NCI-H2227 treated with DMSO at 0.1 percent for 48 hours (cell line): ENCODE measurements at places on chromosomes 16 and 17.

- no peak for DNase-seq
Observed at GRCh38 chr16:10579965-10580882, at the start of gene EMP2. Gene EMP2, minus strand, starts transcription at chr16:10580598. Its CDS starts 32,981 bp downstream, at chr16:10547617.

- no peak for DNase-seq
Observed at GRCh38 chr17:74903671-74904070, 10.2 kb upstream of the FADS6 start.

DNA sequence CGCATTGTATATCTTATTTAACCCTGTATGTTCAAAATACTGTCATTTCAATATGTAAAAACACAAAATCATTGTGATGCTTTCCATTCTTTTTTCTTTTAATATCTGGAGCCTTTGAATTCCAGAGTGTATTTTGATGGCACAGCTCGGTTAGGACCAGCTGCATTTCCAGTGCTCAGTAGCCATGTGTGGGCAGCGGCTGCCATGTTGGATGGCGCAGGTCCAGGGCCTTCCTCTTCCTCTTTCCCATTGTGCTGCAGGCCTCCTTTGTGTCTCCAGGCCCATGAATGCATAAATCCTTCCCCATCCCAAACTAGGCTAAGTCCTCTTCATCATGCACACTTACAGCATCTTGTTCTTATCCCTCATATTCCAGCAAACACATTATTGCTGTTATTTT, 13.0 kb downstream of the IRX3 start:
- no peak for DNase-seq

DNA sequence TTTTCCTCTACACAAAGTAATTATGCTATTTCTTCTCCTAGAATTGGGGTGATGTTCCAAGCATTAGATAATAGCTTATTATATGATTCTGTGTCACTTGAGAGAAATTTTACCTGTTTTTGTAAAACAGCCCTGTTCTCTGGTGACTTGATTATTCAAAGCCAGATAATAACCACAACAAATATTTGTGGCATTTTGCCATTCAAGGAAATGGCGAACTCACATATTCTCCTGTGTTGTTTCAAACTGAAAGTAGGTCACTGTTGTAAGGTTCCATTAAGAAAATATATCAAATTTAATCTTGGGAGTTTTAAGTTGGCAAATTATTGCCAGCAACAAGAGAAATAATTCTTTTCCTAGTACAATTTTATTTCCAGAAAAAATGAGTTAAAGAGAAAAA, 124.8 kb downstream of the STXBP4 start:
- no peak for DNase-seq

GRCh38 chr16:64543441-64543840, 578.4 kb downstream of the CDH11 start:
- DNase-seq, result no peak

- DNase-seq, result no peak
Observed at GRCh38 chr16:85381738-85382592, 231.2 kb upstream of the GSE1 start.

- no peak for DNase-seq
Observed at GRCh38 chr17:37701496-37701898, 43.4 kb downstream of the HNF1B start.

GRCh38 chr17:3795390-3796102, 5.4 kb downstream of the ITGAE start:
- no peak for DNase-seq

DNA sequence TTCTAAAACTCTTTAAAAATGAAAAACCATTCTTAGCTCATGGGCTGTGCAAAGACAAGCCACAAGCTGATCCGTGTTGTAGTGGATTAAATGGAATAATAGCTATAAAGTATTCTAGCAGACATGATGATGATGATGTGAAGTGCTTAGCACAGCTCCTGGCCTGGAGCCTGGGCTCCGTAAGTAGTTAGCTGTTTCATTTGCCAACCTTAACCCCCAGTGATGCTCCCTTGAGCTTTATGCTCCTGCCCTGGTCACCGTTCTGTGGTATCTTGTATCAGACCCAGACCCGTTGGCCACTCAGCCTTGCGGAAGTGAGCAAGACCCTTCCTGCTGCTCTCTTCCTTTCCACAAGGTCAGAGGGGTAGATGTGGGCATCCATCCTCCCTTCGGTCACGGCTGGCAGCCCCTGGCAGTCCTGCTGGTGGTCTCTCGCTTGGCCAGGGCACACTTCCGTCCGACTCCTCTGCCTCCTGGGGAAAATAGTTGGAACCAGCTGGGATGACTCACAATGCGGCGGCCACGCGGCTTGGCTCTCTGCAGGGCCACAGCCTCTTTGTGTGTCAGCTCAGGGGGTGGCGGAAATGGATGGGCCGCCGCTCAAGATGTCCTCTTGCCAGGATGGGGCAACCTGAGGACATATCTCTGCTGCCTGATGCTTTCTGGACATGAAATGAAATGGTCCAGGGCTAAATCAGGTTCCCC, 79.1 kb downstream of the GPR139 start:
- DNase-seq, result no peak

GRCh38 chr17:8910969-8911604, 43.6 kb upstream of the PIK3R6 start:
- DNase-seq, result no peak
